ENCODE measurements at places on chromosomes 4 and X. TPM values are rescaled to one million over a fixed set of nuclear protein-coding genes. Genes with fewer than 3 reads are reported as not detected.

DNA sequence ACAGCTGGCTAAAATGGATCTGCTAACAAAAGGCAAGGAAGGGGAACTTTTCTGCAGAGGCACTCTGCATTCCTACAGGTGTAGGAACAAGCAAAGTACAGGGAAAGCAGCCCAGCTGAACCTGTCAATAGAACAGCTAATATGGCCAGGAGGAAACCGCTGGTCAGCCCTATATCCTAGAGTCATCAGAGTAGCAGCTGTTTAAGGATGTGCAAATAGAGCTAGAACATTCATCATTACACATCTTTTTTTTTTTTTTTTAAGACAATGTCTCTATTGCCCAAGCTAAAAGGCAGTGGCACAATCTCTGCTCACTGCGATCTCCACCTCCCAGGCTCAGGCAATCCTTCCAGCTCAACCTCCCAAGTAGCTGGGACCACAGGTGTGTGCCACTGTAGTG is 163.0 kb downstream of the BTC start:
- DNase-seq, result no peak

The FRG2 gene
- not detected for polyA plus RNA-seq

The GLRB gene
- polyA plus RNA-seq, result 13.0 TPM

- no peak for DNase-seq
These were observed 5.7 kb upstream of the PPEF1 start for GRCh38 chrX:18701621-18702361.

The SHOX gene
- 0.13 TPM for polyA plus RNA-seq

GRCh38 chr4:154611833-154612232 is 623 bp downstream of the FGG start:
- no peak for DNase-seq

The ZNF711 gene
- polyA plus RNA-seq, result 69.9 TPM

GRCh38 chr4:40043786-40044185 is 12.9 kb upstream of the N4BP2 start:
- DNase-seq, result no peak
